Activated CD8-positive, alpha-beta memory T cell treated with anti-CD3 and anti-CD28 coated beads for 4 hours (primary cell): ENCODE measurements at places on chromosomes 1 and 21.

GRCh38 chr1:79497193-79497773, 490.8 kb upstream of the ADGRL4 start:
- no peak for DNase-seq

DNA sequence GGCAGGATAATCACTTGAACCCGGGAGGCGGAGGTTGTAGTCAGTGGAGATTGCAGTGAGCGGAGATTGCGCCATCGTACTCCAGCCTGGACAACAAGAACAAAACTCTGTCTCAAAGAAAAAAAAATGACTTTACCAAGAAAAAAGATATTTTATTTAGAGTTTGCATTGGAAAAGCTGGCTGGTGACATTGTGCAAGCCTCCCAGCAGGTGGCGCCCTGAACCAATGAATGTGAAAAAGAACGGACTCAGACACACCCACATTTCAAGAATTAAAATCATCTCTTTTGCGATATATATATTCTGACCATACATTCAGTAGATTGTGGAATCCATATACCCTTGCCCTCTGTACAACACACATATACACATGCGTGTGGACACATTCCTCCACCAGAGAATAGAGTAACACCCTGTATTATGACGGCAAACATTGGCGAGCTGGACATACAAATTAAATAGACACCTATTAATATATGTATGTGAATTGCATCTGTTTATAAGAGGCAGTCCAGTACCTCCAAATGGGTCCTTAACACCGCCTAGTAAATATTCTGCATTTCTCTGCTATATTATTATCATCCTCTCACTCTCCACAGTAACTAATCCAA, 39.0 kb upstream of the CADM3 start:
- DNase-seq: peak; percentile 25

GRCh38 chr1:68129536-68130250, 79.3 kb upstream of the DIRAS3 start:
- no peak for DNase-seq

DNA sequence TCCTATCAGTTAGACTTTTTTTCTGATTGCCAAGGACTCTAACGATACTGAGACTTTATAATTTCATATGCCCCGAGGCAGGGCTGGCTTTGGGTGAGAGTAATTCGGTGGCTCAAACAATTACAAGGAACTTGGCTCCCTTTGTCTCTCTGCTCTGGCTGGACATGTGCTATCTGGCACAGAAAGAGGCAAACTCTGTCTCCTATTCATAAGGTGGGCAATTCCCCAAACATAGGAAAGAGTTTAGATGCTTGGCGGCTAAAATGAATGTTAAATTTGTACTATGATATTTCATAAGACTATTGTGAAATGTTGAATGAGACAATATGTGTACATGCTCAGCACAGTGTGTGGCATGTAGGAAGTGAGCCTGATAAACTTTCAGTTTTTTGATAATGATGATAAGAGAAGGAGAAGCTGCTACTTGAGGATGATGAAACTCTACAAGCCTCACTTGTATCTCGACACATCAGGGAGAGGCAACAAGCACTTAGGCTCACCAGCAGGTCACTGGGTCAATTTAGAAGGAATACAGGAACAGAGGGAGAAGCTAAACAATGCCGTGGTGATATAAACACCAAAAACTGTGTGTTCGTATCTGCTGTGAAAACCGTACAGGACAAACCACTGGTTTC, 12.6 kb upstream of the NTPCR start:
- DNase-seq: no peak

DNA sequence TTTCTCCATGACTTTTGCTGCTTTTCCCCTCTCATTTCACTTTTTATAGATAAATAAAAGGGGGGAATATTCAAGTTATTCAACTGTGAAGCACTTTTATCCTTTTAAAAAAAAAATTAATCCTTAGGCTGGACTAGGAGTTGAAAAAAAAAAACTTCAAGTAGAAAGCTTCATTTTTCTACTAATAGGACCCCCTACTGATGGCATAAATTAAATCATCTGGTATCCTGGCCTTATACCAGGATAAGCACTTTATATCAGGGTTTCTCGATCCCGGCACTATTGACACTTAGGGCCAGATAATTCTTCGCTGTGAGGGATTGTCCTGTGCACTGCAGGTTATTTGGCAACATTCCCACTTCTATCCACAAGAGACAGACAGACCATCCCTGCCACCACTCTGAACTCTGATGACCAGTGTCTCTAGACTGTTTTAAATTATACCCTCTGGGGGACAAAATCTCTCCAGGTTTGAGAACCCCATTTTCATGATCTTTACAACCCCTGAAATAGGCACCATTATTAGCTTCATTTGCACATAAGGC, 17.6 kb downstream of the USP33 start:
- DNase-seq: no peak

- DNase-seq: no peak
Measured at GRCh38 chr1:66182551-66183178, 351.3 kb upstream of the SGIP1 start.

GRCh38 chr1:71093938-71094337, 13.1 kb upstream of the ZRANB2 start:
- DNase-seq: no peak

DNA sequence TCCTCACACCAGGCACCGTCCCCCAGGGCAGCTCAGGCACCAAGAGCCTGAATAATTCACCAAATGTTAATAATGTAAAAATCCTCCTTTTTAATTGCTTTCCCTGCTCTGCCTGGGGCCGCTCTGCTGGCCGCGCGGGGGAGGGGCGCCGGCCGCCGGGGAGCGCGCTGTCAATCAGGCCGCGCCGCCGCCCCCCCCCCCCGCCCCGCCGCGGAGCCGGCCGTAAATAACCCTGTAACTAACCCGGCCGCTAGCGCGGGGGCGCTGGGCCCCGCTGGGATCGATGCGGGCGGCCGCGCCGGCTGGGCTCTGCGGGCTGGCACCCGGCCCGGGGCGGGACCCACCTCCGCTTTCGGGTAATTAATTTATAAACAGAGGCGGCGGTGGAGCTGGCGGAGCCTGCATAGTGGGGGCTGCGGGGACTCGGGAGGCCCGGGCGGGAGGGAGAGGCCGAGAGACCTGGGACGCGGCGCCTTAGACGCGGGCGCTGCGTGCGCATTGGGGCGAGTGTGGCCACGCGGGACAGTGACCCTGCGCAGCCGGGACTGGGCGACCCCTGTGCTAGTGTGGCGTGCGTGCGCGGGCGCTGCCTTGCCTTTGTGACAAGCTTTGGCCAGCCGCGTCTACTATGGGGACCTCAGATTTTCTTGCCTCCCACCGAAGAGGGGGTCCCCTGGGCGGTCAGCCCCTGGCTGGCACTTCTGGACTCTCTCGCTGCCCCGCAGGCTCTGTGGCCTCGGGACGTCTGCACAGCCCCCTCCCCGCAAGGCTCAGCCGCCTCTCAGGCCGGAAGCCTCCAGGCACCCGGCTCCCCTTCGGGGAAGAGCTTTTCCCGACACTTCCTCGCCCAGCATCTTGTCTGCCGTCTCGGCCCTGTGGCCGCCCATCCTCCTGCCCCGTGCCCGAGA, 16.6 kb downstream of the SAMD11 start:
- DNase-seq: no peak

- DNase-seq: no peak
Measured at GRCh38 chr1:164858096-164858632, 299.2 kb downstream of the PBX1 start.
